ENCODE measurements at places on chromosomes 16 and 17.

DNA sequence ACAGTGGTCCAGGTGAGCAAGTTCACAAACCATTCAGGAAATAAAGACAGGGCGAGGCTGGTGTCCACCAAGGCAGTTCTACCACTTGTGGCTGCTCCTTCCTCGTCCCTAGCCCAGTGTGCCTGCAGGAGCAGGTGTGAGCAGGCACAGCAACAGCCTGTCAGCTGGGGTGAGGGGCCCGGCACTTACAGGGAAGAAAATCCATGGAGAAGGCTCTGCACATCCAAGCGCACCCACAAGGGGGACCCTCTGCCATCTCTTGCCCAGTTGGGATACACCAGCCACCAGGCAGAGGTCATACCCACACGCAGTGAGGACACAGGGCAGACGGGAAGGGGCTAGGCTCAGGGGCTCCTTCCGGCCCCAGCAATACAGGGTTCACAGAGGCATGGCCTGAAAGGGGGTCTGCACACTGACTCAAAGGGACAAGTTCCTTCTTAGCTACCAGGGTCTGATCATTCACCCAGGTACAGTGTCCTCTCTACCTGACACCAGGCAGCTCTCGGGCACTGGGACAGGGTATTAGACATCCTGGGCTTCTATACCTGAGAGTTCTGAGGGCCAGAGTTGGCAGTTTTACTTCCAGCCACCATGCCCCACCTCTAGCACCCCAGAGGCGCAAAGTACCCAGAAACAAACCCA lies 27.0 kb downstream of the CDIP1 start:
- DNase-seq, result peak; percentile 59

DNA sequence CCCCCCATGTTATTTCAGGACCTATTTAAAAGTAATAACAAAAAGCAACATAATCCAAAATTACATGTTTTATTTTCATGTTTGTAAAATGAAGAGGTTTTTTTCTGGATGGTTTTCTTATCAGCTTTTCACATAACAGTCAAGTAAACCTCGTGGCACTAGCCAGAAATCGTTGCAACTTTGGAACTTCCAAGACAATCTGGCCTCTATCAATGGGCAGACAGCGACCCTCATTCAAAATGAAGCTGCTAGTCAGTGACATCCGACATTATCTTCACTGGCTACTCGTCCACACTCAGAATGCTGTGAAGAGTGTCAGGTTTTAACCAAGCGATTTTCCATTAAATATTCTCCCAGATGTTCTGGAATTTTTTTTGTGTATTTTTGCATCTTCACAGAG lies 22.7 kb downstream of the ZNF652 start:
- DNase-seq, result peak; percentile 67

DNA sequence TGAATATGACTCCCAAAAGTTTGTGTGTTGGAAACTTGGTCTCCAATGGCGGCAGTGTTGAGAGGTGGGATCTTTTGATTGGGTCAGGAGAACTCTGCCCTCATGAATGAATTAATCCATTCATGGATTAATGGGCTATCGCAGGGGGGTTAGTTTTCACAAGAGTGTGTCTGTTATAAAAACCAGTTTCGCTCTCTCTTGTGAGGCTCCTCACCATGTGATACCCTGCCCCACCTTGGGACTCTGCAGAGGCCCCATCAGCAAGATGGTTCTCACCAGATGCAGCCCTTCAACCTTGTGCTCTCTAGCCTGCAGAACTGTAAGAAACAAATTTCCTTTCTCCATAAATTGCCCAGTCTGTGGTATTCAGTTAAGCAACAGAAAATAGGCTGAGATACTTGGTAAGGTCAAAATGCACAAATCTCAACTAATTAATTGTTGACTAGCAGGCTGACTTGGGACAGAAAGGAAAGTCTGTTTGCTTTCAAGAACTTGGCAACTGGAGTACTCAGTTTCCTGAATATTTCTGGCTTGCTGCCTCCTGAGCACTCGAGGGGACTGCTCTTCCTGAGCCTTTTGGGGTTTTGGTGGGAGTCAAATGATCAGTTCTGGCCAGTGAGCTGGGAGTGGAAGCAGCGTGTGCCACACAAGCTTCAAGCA lies 13.8 kb upstream of the CCL17 start:
- no peak for DNase-seq

DNA sequence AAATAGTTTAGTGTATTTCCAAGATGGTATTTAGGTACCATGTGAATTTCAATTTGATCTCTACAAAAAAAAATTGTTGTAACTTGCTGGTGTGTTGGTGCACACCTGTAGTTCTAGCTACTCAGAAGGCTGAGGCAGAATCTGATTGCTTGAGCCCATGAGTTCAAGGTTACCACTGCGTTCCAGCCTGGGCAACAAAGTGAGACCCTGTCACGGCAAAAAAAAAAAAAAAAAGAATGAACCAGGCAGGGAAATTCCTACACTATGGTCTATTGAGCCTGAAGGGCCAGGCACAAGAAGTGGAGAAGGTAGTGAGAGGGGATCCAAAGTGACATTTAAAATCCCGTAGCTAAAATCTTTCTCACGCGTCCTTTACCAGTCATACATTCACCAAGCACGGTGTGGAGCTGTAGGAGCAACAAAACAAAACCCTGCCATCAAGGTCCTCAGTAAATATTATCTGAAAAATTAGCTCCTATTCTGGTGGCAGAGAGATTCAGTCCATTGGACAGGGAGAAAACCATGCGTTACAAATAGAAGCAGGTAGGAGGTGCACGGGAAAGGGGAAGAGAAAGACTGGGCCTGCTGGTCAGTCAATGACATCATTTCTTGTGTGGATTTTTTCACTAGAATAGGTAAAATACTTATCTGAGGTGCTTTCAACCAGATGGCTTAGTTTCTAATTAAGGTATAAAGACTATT lies 27.3 kb downstream of the TXNDC11 start:
- no peak for DNase-seq

DNA sequence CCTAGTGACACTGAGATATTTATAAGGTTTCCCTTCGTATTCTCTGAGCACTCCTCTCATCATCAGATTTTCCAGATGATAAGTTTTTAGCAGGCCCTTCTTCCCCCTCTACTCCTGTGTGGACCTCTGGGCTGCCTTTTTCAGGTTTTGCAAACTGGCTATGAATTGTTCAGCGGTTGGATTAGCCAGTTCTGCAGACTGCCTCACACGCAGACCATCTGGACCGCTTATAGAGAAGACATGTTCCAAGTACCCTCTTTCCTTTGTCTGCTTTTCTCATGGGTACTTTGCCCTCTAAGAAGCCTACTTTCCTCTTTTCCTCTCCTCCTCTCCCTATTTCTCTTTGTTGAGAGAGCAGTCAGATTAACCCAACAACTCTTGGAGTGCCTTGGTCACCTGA lies 111.6 kb downstream of the GRIN2A start:
- no peak for DNase-seq

GRCh38 chr17:34756637-34757021 lies 177.2 kb downstream of the TMEM132E start:
- DNase-seq, result no peak

GRCh38 chr17:78555746-78556401 lies 21.3 kb downstream of the DNAH17 start:
- DNase-seq, result no peak

All from hematopoietic multipotent progenitor cell treated with erythropoietin and hydrocortisone succinate and interleukin-3 and kit ligand, for 8 days (in vitro differentiated cells).